ENCODE measurements at places on chromosomes 1 and 21. TPM values are rescaled to one million over a fixed set of nuclear protein-coding genes. Genes with fewer than 3 reads are reported as not detected.

GRCh38 chr1:233509526-233509925 is 104.4 kb upstream of the KCNK1 start:
- ATAC-seq, result no peak

DNA sequence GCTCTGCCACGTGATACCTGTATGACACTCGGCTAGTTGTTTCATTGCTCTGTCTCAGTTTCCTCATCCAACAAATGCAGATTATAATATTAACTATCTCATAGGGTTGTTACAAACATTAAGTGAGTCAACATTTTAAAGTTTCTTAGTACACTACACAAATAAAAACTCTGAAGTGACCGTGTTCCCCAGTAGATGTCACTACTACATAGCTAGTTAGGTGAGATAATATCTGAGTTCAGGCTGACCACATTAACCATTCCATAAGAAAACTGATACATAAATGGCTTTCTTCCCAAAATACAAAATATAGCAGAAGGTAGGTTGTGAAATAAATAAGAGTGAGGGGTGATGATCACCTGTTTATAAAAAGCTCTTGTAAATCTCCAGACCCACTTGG is 214.1 kb downstream of the NUF2 start:
- ATAC-seq, result no peak

Gene CLEC20A
- not detected for total RNA-seq

Gene TSPAN2
- total RNA-seq, result 0.95 TPM

Measured in activated T-helper 17 cell treated with anti-CD3 and anti-CD28 coated beads, Interleukin-2, amount 50 U/mL, for 72 hours (primary cell).